ENCODE measurements at places on chromosomes 4 and X.

DNA sequence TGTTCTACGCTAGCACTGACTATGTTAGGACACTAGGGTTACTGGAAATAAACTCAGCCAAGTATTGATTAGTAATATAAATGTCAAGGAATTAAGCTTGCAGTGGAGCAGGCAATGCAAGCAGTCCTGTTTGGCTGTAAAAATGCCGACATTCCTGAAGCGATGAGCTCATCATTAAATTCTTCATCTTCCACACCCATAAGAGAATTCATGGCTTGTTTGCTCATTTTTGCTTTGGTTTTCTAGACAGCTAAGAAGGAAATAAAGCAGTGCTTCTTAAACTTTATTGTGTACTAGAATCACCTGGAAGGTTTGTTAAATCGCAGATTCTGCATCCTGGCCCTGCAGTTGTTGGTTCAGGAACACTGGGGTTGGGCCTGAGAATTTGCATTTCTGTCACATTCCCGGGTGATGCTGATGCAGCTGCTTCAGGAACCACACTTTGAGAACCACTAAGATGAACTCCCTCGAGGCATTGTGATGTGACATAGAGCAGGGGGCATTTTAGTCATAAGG lies 17.8 kb downstream of the ANXA3 start:
- peak; percentile 66 for DNase-seq

- no peak for DNase-seq
Measured at GRCh38 chrX:63581398-63581797, 203.6 kb downstream of the ARHGEF9 start.

GRCh38 chr4:26958925-26959653 lies 98.4 kb downstream of the STIM2 start:
- DNase-seq: no peak

GRCh38 chr4:184019667-184020623 lies 114.8 kb downstream of the STOX2 start:
- no peak for DNase-seq

DNA sequence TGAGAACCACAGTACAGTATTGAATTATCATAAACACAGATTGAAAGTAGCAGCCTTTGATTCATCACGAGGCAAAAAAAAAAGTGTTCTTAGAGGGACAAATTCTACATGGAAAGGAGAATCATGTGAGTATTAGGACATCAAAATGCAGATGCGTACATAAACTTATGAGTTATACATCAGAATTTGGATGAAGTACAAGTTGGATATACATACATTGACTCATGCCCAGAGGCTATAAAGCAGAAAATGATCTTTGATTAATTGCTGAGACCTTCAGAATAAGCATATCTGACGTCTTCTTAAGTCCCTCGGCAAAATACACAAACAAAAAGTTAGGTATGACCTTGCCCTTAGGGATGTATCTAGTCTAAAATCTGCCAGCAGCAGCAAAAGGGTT lies 206.4 kb downstream of the LDB2 start:
- no peak for DNase-seq

DNA sequence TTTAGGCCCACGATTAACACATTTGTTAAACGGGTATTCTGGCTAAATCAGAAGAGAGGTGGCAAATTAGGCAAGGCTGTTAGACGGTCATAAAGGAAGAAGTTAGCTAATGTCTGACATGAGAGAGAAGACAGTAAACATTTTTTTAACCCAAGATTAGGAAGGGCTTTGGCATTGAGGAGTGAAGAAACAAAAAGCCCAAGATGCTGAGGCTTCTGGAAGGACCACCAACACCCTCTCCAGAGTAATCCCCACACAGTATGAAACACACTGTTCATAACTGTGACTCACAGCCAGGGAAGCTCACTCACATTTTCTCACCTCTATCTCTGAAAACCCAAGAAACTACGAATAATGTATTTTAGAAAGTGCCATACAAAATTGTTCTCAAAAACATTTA lies 127.6 kb downstream of the AMELX start:
- no peak for DNase-seq

DNA sequence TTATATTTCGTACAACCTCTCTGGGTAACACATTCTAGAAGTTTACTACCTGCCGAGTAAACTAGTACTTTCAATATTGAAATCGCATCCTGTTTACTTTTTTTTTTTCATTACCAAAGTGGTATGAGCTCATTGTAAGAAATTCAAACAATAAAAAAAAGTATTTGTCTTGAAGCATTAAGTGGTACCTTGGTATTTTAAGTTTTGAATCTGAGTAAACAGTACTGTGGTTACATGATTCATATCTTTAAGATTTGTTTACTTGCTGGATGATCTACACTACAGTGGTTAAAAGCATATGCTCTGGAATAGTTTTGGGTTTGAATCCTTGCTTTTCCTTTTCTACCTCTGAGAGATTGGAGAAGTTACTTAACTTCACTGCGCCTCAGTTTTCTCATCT lies 3.8 kb upstream of the MMGT1 start:
- DNase-seq: peak; percentile 23

- no peak for DNase-seq
Measured at GRCh38 chr4:152455311-152455710, 80.6 kb downstream of the FBXW7 start.

GRCh38 chr4:62953752-62954151 lies 1455.5 kb downstream of the TECRL start:
- no peak for DNase-seq

- peak; percentile 99 for DNase-seq
Measured at GRCh38 chr4:158671915-158672806, at the start of gene ETFDH. TSS of gene ETFDH (plus strand) at chr4:158672296. CDS start at chr4:158672457, 161 bp downstream.

DNA sequence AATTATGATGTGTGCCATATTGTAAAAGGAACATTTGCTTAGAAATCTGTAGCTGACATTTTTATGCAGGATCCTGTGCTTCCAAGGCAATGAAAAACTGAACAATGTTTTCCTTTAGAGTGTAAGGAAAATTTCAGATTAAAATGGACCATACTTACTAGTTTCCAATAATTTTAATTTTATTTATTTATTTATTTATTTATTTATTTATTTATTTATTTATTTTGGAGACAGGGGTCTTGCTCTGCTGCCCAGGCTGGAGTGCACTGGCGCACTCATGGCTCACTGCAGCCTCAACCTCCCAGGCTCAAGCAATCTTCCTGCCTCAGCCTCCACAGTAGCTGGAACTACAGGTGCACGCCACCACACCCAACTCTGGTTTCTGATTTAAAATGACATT lies 369.8 kb upstream of the HAND2 start:
- DNase-seq: no peak

- DNase-seq: no peak
Measured at GRCh38 chr4:179750374-179750773, 2308.1 kb upstream of the AGA start.

GRCh38 chr4:79526641-79527565 lies 118.9 kb upstream of the GK2 start:
- no peak for DNase-seq

- no peak for DNase-seq
Measured at GRCh38 chr4:151530230-151530629, 121.3 kb downstream of the FHIP1A start.

- DNase-seq: no peak
Measured at GRCh38 chrX:135740681-135741149, 27.3 kb downstream of the CT45A1 start.

GRCh38 chr4:3335982-3336381 lies 43.2 kb downstream of the RGS12 start:
- DNase-seq: no peak

GRCh38 chr4:139552517-139553307 lies 3.3 kb downstream of the SETD7 start:
- DNase-seq: no peak

DNA sequence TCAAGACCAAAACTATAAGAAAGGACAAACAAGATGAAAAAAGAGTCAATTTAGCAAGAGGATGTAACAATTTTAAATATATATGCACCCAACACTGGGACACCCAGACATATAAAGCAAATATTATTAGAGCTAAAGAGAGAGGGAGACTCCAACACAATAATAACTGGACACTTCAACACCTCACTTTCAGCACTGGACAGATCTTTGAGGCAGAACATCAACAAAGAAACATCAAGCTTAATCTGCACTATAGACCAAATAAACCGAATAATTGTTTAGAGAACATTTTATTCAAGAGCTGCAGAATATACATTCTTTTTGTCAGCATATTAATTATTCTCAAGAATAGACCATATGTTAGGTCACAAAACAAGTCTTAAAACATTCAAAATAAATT lies 109.7 kb upstream of the TET2 start:
- DNase-seq: no peak

DNA sequence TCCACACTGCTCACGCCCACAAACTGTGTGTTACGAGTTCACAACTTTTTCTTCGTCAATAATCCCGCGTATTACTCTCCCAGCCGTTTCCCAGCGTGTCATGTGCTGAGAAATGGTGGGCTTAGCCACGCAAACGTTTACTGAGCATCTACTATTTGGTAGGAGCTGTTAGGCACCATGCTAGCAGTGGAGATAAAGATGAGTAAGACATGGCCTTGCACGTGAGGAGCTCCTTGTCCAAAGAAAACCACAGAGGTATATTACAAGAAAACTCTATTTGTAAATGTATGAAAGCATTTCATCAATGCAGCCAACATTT lies 821 bp upstream of the TMEM128 start:
- DNase-seq: no peak

DNA sequence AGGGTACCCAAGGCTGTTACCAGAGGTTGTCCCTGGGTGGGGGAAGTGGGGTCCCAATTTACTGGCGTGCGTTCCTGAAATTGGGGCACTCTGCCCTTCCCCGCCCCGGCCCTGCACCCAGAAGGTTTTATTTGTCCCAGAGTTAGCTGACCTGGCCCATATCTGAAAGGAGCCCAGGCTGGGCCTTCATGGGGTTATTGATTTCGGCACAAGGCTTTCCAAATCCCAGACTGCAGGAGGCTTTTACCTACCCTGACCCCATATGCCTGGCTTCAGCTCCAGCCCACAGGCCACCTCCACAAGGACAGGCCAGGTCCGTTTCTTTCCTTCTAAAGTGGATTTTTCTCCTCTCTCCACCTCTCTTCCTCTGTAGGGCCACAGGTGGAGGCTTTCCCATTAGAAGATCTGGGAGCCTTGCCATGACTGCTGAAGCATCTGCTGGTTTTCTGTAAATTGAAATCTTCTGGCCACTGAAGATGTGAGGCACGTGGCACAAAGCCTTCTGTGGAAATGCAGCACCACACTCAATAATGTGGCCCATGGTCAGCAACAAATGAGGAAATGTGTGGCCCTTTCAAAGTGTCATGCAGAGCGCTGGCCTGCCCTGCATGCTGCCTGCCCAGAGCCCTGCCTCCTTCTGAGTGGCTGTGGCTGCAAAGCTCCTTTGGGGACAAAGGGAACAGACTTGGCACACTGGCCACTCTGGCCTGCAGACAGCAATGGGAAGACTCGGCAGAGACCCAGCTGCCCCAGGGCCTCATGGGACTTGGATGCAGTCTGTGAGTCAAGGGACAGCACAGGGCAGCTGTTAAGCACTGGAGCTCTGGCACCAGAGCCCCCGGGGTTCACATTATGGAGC lies 43.1 kb upstream of the MTM1 start:
- DNase-seq: no peak

- DNase-seq: no peak
Measured at GRCh38 chrX:150185766-150186165, 177.4 kb upstream of the MAMLD1 start.

DNA sequence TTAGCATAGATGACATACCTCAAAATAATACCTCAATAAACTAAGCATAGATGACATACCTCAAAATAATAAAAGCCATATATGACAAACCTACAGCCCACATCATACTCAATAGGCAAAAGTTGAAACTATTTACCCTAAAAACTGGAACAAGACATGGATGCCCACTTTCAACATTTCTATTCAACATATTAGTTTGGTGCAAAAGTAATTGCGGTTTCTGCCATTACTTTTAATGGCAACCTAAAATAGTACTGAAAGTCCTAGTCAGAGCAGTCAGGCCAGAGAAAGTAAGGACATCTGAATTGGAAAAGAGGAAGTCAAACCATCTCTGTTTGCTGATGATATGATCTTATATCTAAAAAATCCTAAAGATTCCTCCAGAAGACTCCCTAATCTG lies 250.4 kb downstream of the RAB28 start:
- DNase-seq: no peak

DNA sequence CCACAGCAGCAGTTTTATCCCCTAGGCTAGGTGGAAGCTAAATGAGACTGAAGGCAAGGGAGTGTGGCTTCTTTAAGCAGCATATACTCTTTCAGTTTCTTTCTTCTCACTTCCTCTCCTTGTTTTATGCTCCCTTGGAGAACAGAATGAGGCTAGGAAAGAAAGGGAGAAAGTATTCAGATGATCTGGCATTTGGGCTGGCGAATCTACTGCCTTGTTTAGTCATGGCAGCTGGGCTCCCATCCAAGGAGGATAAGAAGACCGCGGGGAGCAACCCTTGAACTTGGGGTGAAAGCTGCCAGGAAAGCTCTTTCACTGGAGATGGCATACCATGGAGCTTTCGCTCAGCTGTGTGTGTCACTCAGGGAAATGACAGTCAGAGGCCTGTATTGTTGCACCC lies 72.1 kb downstream of the ARHGEF38 start:
- no peak for DNase-seq

DNA sequence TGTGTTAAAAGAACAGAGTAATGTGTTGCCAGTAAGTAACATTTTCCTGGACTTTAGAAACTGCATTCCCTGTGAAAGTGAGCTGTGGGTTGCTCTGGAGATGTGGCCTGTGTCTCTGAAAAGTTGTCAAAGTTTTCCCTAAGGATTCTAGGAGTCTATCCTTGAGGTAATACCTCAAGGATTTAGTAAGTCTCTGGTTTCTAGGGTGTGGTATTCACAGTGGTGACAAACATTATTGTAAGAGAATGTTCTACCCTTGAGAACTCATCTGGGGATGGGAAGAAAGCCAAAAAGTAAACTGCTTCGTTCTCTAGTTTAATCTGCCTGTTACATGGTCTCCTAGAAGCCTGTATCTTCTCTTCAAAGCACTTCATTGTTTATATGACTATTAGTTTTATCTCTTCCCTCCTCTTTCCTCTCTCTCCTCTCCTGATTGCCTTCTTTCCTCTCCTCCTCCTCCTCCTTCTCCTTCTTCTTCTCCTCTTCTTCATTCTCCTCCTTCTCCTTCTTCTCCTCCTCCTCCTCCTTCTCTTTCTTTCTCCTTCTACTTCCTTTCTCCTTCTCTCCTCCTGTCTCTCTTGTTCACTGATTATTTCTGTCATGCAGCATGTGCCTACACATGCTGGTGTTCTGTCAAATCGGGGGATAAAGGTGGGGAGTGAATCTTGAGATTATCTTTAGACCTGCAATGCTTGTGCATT lies 321.3 kb downstream of the PTTG2 start:
- DNase-seq: peak; percentile 9

GRCh38 chr4:103150677-103151076 lies 47.5 kb downstream of the CENPE start:
- peak; percentile 44 for DNase-seq

DNA sequence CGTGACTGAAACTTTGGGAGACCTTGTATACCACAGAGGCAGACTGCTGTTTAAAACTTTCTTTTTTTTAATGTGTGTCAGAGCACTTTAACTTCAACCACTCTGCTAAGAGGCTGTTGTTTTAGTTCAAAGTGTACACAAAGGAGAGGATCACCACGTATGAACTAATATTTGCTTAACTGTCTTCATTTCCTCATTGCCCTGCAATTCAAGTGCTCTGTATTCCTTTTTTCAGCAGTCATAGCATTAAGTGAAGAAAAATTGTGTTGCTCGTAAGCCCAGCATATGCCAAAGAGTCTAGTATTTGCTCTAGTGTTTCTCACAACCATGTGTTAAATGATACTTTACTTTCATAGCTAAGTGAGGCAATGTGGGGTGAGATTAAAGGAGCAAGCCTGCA lies 63.0 kb upstream of the HHIP start:
- no peak for DNase-seq

- no peak for DNase-seq
Measured at GRCh38 chr4:23060776-23061175, 368.0 kb downstream of the GBA3 start.

GRCh38 chr4:128385683-128386304 lies 98.2 kb upstream of the PGRMC2 start:
- DNase-seq: peak; percentile 91
